Stomach (tissue), 19 donors: ENCODE measurements at places on chromosomes 5 and 9. TPM values are rescaled to one million over a fixed set of nuclear protein-coding genes. Genes with fewer than 3 reads are reported as not detected.

Gene GRK6
- 20.2 TPM for polyA plus RNA-seq

Gene ZNF300
- 9.9 TPM for polyA plus RNA-seq

- H3K4me3 ChIP-seq = no peak overlapping the region
- no peaks in the 10 kb centered on the region for H3K36me3 ChIP-seq
- H3K27me3 ChIP-seq = no peaks in the 10 kb centered on the region
Observed at GRCh38 chr9:20188616-20189369, 400.0 kb upstream of the SLC24A2 start.

Gene SLC34A1
- polyA plus RNA-seq = not detected

- H3K36me3 ChIP-seq = peaks cover 3% of the 10 kb centered on the region
- H3K4me1 ChIP-seq = peaks cover 7% of the 10 kb centered on the region
- H3K4me3 ChIP-seq = no peak overlapping the region
- no peaks in the 10 kb centered on the region for H3K27me3 ChIP-seq
Observed at GRCh38 chr5:177317959-177318377, 6.3 kb upstream of the MXD3 start.

- H3K36me3 ChIP-seq = no peaks in the 10 kb centered on the region
- no peak for DNase-seq
- no peaks in the 10 kb centered on the region for H3K27me3 ChIP-seq
- no peak overlapping the region for H3K4me3 ChIP-seq
- H3K4me1 ChIP-seq = no peaks in the 10 kb centered on the region
Observed at GRCh38 chr5:60056191-60056590, 162.7 kb upstream of the PDE4D start.

Gene SHISAL2B
- not detected for polyA plus RNA-seq

Gene KCNN2
- 0.92 TPM for polyA plus RNA-seq

DNA sequence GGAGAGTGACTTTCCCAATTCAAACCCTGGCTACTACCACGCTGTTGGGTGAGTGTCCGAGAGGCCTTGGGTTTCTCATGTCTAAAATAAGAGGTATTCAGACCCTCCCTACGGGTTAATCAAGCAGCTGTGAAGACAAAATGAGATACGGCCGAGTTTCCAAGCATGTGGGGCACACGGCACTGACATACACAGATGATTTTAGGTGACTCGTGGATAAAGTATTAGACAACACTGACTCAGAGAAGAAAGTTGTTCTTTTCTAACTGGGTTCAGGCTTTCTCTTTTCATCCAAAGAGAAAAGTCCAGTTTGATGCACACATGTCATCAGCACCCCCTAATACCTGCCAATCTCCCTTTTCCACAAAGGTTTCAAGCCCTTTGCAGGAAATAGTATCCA is 15.6 kb downstream of the FOXI1 start:
- H3K4me1 ChIP-seq = no peaks in the 10 kb centered on the region
- H3K27ac ChIP-seq = no peak overlapping the region
- no peaks in the 10 kb centered on the region for H3K27me3 ChIP-seq
- H3K36me3 ChIP-seq = no peaks in the 10 kb centered on the region

GRCh38 chr9:94872083-94872833 is 145.8 kb downstream of the AOPEP start:
- no peaks in the 10 kb centered on the region for H3K27me3 ChIP-seq
- H3K27ac ChIP-seq = no peak overlapping the region
- no peak overlapping the region for H3K4me3 ChIP-seq
- DNase-seq = no peak
- no peaks in the 10 kb centered on the region for H3K36me3 ChIP-seq

Gene TMEM174
- polyA plus RNA-seq = not detected

GRCh38 chr9:126150411-126151030 is 176.1 kb upstream of the MVB12B start:
- no peak overlapping the region for H3K4me3 ChIP-seq
- H3K27ac ChIP-seq = no peak overlapping the region
- H3K36me3 ChIP-seq = no peaks in the 10 kb centered on the region

Gene SMIM3
- 46.9 TPM for polyA plus RNA-seq

GRCh38 chr9:127305206-127305837 is 40.7 kb downstream of the GARNL3 start:
- DNase-seq = no peak
- no peak overlapping the region for H3K27ac ChIP-seq
- no peak overlapping the region for H3K4me3 ChIP-seq
- H3K4me1 ChIP-seq = peaks cover 21% of the 10 kb centered on the region

Gene SLC46A2
- polyA plus RNA-seq = not detected

DNA sequence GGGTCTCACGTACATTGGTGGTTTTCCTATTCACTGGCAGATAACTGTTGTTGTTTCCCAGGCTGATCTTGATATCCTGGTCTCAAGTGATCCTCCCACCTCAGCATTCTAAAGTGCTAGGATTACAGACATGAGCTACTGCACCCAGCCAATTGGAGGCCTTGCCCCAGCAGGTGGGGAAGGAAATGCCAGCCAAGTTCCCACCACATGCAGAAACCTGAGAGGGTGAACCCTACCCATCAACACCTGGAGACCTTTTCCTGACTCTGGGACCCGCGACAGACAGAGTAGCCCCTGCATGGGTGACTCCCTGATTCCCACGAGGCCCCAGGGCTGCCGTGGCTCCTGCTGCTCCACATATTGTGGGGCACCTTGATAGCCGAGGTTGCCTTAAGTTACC is 107.7 kb downstream of the GDA start:
- H3K4me1 ChIP-seq = no peaks in the 10 kb centered on the region
- no peaks in the 10 kb centered on the region for H3K27me3 ChIP-seq
- H3K4me3 ChIP-seq = no peak overlapping the region
- DNase-seq = no peak
- H3K36me3 ChIP-seq = no peaks in the 10 kb centered on the region
- no peak overlapping the region for H3K27ac ChIP-seq

Gene INSL4
- not detected for polyA plus RNA-seq

Gene LURAP1L
- polyA plus RNA-seq = 6.7 TPM

DNA sequence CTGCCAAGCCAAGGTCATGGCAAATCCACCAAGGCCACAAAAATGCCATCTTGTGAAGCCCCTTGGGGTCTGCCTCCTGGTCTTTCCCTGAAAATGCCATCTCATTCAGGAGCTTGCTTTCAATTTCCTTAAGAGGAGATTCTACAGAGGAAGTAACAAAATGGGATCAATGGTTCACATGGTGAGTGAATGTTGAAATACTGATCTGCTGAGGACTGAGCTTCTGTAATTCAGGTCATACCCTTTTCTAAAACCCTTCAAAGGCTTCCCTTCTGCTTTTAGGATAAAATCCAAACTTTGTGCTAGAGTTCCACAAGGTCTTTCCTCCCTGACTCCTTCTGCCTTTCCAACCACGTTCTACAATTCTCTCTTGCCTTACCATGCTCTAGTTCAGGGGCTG is 24.7 kb upstream of the NR3C1 start:
- DNase-seq = no peak
- H3K36me3 ChIP-seq = no peaks in the 10 kb centered on the region
- no peak overlapping the region for H3K27ac ChIP-seq
- H3K4me3 ChIP-seq = no peak overlapping the region

Gene GCNT4
- polyA plus RNA-seq = 3.3 TPM

Gene CCL28
- polyA plus RNA-seq = 7.1 TPM

- peaks cover 11% of the 10 kb centered on the region for H3K36me3 ChIP-seq
- peak; percentile 94 for DNase-seq
- no peaks in the 10 kb centered on the region for H3K27me3 ChIP-seq
- peaks cover 5% of the 10 kb centered on the region for H3K4me1 ChIP-seq
- no peak overlapping the region for H3K27ac ChIP-seq
Observed at GRCh38 chr9:75001719-75002421, 26.2 kb downstream of the CARNMT1 start.

- no peaks in the 10 kb centered on the region for H3K27me3 ChIP-seq
- no peak overlapping the region for H3K4me3 ChIP-seq
- no peak overlapping the region for H3K27ac ChIP-seq
- no peaks in the 10 kb centered on the region for H3K4me1 ChIP-seq
Observed at GRCh38 chr5:97991236-97991635, 782.2 kb upstream of the RGMB start.

Gene LAMC3
- 0.93 TPM for polyA plus RNA-seq

- H3K4me3 ChIP-seq = no peak overlapping the region
- H3K27ac ChIP-seq = no peak overlapping the region
- no peaks in the 10 kb centered on the region for H3K36me3 ChIP-seq
- no peak for DNase-seq
Observed at GRCh38 chr5:58447226-58447625, 12.7 kb downstream of the PLK2 start.

DNA sequence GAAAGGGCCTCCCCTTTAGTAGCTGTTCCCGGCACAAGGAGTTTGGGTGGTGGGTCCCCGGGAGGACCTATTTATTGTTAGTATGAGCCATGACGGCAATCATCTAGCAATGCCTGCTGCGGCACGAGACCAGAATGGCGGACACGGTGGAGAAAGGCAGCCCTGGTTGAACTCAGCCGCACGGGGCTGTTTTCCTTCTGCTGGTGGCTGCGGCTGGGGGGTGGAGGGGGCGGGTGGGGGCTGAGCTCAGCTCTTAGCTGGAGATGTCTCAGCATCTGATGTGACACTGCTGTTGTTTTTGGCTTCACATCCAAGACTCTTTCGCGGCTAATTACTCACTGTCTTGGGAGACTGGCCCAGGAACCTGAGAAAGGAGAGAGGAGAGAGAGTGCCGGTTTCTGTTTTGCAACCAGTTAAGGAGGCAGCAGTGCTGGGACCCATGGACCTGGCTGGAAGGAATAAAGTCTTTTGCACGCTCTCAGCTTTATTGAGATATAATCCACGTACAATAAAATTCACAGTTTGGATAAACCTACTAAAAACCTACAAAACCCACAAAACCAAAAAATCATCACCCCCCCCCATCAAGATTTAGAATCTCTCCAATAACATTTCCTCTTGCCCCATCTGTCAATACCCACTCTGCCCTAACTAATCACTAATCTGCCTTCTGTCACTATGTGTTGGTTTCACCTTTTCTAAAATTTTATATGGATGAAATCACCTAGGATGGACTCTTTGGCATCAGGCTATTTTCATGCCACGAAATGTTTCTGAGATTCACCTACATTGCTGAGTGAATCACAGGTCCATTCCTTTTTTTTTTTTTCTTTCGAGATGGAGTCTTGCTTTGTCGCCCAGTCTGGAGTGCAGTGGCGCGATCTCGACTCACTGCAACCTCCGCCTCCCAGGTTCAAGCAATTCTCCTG is 81.8 kb upstream of the NEURL1B start:
- H3K27me3 ChIP-seq = no peaks in the 10 kb centered on the region
- peak; percentile 32 for DNase-seq
- H3K36me3 ChIP-seq = no peaks in the 10 kb centered on the region
- H3K4me3 ChIP-seq = no peak overlapping the region
- H3K27ac ChIP-seq = peak overlapping the region; percentile 38
- H3K4me1 ChIP-seq = peaks cover 26% of the 10 kb centered on the region

GRCh38 chr5:164203581-164204225 is 698.3 kb downstream of the MAT2B start:
- no peaks in the 10 kb centered on the region for H3K4me1 ChIP-seq
- no peak overlapping the region for H3K4me3 ChIP-seq
- H3K27ac ChIP-seq = no peak overlapping the region
- no peak for DNase-seq

DNA sequence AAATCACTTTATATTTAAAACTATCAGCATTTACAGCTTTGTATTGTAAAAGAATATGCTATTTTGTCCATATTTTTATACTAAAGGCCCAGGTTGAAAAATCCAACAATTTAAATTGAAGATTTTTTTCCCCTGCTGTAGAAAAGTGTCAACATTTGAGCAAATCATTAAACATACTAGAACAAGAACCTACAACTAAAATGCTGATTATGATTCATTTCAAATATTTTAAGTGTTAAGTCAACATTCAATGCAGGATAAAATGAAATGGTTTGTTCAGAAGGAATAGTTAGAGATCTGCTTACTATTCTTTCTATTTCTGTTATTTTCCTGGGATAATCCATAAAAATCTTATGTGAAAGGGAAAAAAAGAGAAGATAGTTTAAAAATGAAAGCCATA is 866.5 kb upstream of the DMAC1 start:
- H3K4me1 ChIP-seq = no peaks in the 10 kb centered on the region
- no peak for DNase-seq
- no peak overlapping the region for H3K4me3 ChIP-seq
- H3K27ac ChIP-seq = no peak overlapping the region

- H3K27ac ChIP-seq = no peak overlapping the region
- H3K4me3 ChIP-seq = no peak overlapping the region
- H3K4me1 ChIP-seq = no peaks in the 10 kb centered on the region
Observed at GRCh38 chr5:72691751-72692150, 124.7 kb upstream of the TNPO1 start.

Gene SMIM33
- polyA plus RNA-seq = 0.46 TPM

Gene BICD2
- polyA plus RNA-seq = 5.9 TPM

- no peaks in the 10 kb centered on the region for H3K36me3 ChIP-seq
- H3K27ac ChIP-seq = peak overlapping the region; percentile 61
- peak overlapping the region; percentile 35 for H3K4me3 ChIP-seq
- no peaks in the 10 kb centered on the region for H3K27me3 ChIP-seq
- peaks cover 13% of the 10 kb centered on the region for H3K4me1 ChIP-seq
- DNase-seq = peak; percentile 86
Observed at GRCh38 chr9:133701981-133702797, 36.0 kb downstream of the SARDH start.

GRCh38 chr5:89377767-89378455 is 494.9 kb upstream of the MEF2C start:
- no peaks in the 10 kb centered on the region for H3K27me3 ChIP-seq
- no peaks in the 10 kb centered on the region for H3K36me3 ChIP-seq
- DNase-seq = peak; percentile 4
- H3K4me1 ChIP-seq = no peaks in the 10 kb centered on the region
- H3K4me3 ChIP-seq = no peak overlapping the region

GRCh38 chr5:11305245-11305644 is 544.2 kb upstream of the DAP start:
- no peak overlapping the region for H3K4me3 ChIP-seq
- no peaks in the 10 kb centered on the region for H3K27me3 ChIP-seq
- H3K27ac ChIP-seq = no peak overlapping the region
- no peak for DNase-seq

GRCh38 chr5:40221796-40222195 is 457.9 kb upstream of the PTGER4 start:
- no peaks in the 10 kb centered on the region for H3K27me3 ChIP-seq
- H3K36me3 ChIP-seq = no peaks in the 10 kb centered on the region
- no peak overlapping the region for H3K4me3 ChIP-seq
- no peak overlapping the region for H3K27ac ChIP-seq
- no peak for DNase-seq

Gene SLC34A3
- 0.53 TPM for polyA plus RNA-seq

DNA sequence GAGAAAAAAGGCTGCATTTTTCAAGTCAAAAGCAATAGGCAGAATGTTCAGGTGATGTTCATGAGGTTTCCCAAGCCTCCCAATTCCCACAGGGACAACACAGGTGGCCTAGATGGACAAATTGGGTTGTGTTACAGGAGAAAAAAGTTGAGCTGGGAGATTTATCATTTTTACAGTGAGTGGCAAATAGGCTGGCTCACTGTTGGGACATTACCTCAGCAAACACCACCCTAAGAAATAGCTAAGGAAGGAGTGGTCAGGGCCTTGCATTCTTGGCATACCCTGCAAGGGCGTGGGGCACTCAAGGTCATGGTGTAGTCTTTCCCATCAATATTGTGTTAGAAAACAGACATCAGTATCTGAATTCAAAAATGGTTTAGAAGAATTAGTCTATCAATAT is 23.3 kb upstream of the CPLANE1 start:
- H3K27me3 ChIP-seq = no peaks in the 10 kb centered on the region
- no peak overlapping the region for H3K27ac ChIP-seq
- H3K36me3 ChIP-seq = no peaks in the 10 kb centered on the region
- H3K4me1 ChIP-seq = no peaks in the 10 kb centered on the region
- H3K4me3 ChIP-seq = no peak overlapping the region
- peak; percentile 76 for DNase-seq

GRCh38 chr5:114467729-114468128 is 105.9 kb downstream of the KCNN2 start:
- no peak overlapping the region for H3K27ac ChIP-seq
- H3K27me3 ChIP-seq = no peaks in the 10 kb centered on the region
- H3K36me3 ChIP-seq = no peaks in the 10 kb centered on the region
- H3K4me1 ChIP-seq = no peaks in the 10 kb centered on the region

GRCh38 chr5:141783005-141783946 is 94.9 kb downstream of the PCDH1 start:
- H3K27me3 ChIP-seq = no peaks in the 10 kb centered on the region
- no peak overlapping the region for H3K4me3 ChIP-seq
- no peak for DNase-seq

Gene COQ4
- polyA plus RNA-seq = 92.4 TPM
